ENCODE measurements at places on chromosomes 2 and 18.

GRCh38 chr2:142175813-142176338 lies 45.1 kb upstream of the LRP1B start:
- no peak for DNase-seq

DNA sequence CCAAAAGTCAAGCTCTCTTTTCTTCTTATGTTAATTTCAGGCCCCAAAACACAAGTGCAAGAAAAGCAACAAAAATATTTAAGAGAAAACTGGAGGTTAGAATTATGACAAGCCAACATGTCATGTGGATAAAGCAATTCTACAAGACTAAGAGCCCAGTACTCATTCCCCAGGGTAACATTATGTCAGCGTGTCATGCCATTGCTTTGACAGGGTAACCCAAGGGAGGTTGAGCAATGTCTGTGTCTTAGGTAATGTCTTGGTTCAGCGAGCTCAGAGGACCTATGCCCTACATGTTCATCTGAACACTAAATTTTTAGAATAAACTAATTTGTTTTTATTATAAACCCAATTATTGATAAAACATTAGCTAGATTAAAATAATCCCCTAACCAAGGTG lies 173.2 kb upstream of the ZNF804A start:
- DNase-seq, result no peak

GRCh38 chr2:171432969-171433762 lies 624 bp downstream of the METTL8 start:
- no peak for DNase-seq

- DNase-seq, result no peak
Observed at GRCh38 chr2:66478731-66479316, 43.9 kb downstream of the MEIS1 start.

DNA sequence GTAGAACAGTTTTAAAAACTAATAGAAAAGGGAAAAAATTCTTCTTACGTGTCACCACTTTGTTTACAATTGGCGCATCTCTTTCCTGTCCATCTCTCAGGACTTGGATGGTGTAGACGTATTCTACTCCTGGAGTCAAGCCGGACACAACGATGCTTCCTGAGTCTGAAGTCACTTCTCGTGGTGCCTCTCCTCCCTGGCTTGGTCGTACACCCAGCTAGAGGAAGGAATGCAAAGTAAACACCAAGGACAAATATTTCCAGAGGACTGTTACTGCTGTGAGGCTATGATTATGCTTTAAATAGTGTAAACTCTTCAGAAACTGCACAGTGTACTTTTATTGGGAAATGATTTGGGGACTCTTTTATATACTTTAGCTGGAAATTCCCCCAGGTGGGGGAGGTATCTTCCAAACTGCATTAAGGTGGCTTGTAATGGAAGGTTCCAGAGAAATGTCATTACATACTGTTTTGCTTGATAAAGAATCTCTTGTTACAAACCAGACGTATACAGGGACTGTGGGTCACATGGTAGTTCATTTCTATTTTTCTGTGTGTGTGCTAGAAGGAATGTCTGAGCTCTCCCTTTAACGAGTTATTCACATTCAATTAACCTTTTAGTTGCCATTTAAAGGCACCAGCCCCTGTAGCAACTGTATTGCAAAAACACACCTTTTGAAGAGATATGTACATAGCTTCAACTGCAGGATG lies 38.1 kb downstream of the FN1 start:
- DNase-seq, result no peak

DNA sequence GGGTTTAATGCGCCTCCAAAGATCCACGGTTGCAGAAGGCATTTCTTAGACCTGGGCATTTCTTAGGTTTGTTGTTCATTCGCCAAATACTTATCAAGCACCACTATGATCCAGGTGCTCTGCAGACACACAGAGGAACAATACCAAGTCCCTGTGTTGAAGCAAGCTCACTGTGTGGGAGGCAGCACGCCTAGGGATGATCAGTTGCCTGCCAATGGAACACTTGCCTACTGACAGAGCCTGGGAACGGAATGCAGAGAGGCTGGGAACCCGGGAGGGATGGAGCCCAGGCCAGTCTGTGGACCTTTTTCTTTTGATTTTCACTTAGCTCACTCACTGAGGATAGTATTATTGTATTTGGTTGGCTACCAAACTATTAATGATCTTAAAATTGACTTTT lies 1.9 kb upstream of the GRP start:
- DNase-seq, result no peak

- no peak for DNase-seq
Observed at GRCh38 chr2:44107086-44107740, 61.5 kb upstream of the PPM1B start.

- no peak for DNase-seq
Observed at GRCh38 chr2:190254063-190254850, 65.4 kb downstream of the HIBCH start.

GRCh38 chr2:62147610-62148301 lies 48.2 kb upstream of the B3GNT2 start:
- DNase-seq, result no peak

GRCh38 chr2:48247206-48247605 lies 282.7 kb upstream of the STON1 start:
- DNase-seq, result no peak

DNA sequence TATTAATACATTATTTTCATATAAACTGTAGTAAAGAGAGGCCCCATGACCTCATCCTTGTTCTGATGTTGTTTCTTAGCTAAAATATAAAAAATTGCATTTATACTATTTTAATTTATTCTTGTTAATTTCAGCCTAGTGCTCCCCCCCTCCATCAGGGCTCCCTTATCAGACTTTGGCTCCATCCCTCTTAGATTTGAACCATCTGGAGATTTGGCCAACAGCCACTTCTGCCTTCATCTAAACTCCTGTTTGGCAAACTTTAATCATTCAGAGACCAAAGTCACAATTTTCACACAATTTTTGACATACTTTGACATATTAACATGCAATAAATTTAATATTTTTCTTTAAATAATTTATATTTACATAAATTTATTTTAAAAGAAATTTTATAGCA lies 569.3 kb downstream of the TDRD15 start:
- DNase-seq, result no peak

DNA sequence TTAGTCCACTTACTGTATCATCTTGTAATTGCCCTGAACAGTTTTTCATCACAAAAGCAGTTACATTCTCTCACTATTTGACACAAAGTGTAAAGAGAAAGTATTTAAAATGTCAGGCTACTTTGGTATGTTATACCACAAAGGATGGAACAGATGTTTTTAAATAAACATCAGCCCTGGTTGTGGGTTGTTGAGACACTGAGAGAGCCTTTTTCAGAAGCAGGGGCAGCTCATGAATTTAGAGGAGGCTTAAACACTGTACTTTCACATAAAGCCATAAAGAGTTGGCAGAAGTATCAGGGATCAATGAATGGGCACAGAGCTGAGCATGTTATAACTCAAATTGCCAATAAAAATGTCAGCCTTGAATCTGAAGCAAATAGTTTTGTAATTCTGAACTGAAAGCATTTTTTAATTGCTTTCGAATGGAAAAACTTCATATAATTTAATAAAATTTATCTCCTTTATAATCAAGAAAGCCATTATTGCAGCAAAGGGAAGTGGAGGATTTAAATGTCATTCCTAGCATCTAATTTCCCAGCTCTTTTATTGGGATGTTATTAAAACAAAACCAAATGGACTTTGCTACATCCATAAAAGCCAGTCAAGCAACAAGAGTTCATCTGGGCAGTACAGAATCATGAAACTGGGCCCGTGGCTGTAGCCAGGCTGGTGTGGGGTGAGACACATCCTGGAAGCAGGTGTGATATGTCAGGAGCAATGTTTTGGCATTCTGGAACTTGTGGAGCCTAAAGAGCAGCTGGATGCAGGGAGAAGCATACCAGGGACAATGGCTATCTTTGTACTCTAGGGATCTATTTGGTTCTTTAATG lies 95.1 kb upstream of the NT5C1B start:
- DNase-seq, result no peak

- DNase-seq, result no peak
Observed at GRCh38 chr18:28147674-28148171, 29.2 kb downstream of the CDH2 start.

- DNase-seq, result no peak
Observed at GRCh38 chr2:232966122-232966521, 46.9 kb downstream of the NGEF start.

DNA sequence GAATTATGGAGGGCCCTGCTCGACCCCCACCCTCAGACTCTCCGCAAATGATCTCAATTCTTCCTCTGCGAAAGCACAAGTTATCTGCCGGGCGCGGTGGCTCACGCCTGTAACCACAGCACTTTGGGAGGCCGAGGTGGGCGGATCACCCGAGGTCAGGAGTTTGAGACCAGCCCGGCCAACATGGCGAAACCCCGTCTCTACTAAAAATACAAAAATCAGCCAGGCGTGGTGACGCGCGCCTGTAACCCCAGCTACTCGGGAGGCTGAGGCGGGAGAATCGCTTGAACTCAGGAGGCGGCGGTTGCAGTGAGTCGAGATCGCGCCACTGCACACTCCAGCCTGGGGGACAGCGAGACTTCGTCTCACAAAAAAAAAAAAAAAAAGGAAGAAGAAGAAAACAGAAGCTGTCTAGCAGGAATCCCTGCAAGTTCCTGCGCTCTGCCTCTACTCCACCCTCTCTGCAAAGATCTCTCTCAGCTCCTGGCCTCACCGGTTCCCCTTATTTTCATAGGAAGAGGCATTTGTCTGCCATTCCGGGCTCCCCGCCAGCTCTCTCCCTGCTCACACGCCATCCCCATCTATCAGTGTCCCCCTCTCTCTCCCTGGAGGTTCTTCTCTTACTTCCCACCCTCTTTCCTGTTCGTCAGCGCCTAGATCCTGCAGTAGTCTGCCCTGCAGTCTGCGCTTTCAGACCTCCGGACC lies 13.5 kb upstream of the COLEC12 start:
- DNase-seq, result no peak

GRCh38 chr2:164599954-164600589 lies 21.2 kb downstream of the GRB14 start:
- no peak for DNase-seq

- DNase-seq, result no peak
Observed at GRCh38 chr2:31216734-31217133, 581 bp downstream of the CAPN14 start.

DNA sequence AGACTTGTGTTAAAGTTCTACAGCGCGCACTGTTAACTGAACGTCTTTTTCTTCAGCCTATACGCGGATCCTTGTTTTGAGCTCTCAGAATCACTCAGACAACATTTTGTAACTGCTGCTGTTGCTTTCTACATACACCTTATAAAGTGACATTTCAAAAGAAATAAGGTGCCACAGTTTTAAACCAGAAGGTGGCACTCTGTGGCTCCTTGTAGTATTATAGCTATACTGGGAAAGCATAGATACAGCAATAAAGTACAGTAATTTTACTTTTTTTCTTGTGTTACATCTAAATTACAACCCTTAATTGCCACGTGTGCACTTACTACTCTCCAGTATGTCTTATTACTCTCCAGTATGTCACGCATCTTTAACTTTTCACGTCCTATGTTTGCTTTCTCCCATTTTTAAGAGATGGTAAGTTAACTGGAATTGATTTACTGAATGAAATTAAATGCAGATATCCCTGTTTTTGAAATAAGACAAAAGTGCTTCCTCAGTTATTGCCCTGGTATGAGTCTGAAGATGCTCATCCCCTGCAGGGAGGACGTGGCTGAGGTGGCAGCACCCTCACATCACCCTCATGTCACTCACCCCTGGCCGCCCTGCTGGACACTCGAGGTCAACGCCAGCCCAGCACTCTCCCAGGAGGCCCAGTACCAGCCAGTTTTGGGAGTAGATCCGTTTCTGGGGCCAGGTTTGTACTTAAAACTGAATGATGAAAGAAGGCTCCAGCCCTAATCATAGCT lies 37.8 kb downstream of the GORASP2 start:
- no peak for DNase-seq

- DNase-seq, result no peak
Observed at GRCh38 chr18:28903306-28903705, 726.4 kb upstream of the CDH2 start.

GRCh38 chr2:223082706-223083105 lies 30.7 kb downstream of the KCNE4 start:
- DNase-seq, result no peak

- DNase-seq, result no peak
Observed at GRCh38 chr2:227383686-227384085, 4.1 kb downstream of the SCYGR1 start.

DNA sequence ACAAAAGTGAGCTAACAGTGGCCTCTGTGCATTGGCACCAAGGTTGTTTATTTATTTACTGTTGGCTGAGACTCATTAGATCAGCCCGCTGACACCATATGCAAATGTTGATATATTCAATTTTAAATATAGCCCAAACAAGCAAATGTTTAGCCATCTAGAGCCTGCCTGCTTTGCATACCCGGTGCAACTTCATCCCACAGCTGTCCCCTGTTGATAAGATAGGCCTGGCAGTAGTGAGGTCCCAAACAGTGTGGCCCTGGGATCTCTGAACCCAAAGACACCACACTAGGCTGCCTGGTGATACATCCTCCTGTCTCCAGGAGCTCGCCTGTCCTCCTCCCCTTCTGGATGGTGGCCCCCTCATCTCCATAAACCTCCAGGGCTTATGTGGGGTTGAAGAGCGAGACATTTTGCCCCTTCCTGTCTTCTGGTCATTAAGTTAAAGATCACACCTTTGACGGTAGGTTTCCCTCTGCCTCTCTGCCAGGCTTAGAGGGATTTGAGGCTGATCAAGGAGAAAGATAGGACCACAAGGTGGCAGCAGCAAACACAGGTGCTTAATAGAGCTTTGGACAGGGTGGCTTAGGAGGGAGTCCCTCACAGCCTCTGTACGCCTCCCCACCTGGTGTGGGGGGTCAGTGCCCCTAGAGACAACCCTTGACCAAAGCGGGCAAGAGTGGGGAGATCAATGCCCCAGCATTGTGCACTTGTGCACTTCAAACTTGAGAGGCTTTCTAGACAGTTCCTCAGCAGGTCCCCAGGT lies 23.7 kb upstream of the MYO5B start:
- no peak for DNase-seq

- DNase-seq, result no peak
Observed at GRCh38 chr18:28168725-28169124, 8.2 kb downstream of the CDH2 start.

DNA sequence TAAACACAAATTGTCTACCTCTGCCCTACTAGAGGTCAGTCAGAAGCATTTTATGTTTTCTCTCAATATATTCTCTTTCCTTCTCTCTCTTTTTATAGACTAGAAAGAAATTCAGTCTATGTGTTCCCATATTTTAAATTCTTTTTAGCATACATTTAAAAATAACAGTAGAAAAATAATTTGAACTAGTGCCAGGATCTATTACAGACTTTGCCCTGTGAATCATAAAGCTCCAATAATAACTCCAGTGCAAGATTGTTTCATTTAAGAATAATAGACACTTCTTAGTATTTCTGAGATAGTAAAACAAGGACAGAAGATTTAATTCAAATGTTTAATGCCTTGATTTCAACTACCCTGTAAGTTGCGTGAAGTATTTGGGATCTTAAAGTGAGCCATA lies 60.1 kb downstream of the ITGB6 start:
- no peak for DNase-seq

- no peak for DNase-seq
Observed at GRCh38 chr2:17148407-17149145, 369.7 kb downstream of the RAD51AP2 start.

DNA sequence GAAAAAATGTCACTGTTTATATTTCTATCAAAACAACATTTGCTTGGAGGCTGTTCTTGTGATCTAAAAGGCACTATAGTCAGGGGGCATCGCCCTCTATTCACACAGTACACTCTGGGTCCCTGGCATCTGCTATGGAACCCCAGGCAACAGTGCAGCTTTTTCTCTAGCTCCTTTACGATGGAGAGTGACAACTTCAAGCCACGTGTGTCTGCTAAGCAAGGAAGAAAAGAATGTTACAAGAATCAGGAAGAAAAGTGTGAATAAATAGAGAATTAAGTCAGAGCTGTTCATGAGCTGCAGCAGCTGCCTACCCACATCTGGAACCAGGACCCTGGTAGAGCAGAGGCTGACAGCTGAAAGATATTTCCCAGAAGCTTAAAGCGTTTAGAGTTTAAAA lies 11.2 kb downstream of the RND3 start:
- no peak for DNase-seq

Measured in stimulated activated CD8-positive, alpha-beta memory T cell treated with anti-CD3 and anti-CD28 coated beads, Interleukin-7, amount 100 ng/mL, for 1 hour (primary cell).